Pancreas (tissue), 10 donors: ENCODE measurements at places on chromosomes 7 and 10. TPM values are rescaled to one million over a fixed set of nuclear protein-coding genes. Genes with fewer than 3 reads are reported as not detected.

Gene MMP21
- polyA plus RNA-seq = 0.19 TPM

Gene HOXA10
- polyA plus RNA-seq = not detected

Gene TSPAN33
- polyA plus RNA-seq = 11.2 TPM

Gene IL2RA
- polyA plus RNA-seq = 0.11 TPM

Gene CPA2
- 4,591 TPM for polyA plus RNA-seq

Gene GIMAP1
- polyA plus RNA-seq = 2.0 TPM

Gene LRRC4
- 2.4 TPM for polyA plus RNA-seq

Gene COL28A1
- 14.4 TPM for polyA plus RNA-seq

Gene CUZD1
- 2,023 TPM for polyA plus RNA-seq

Gene ASNS
- polyA plus RNA-seq = 27.5 TPM

GRCh38 chr7:25314731-25315267 lies 86.5 kb upstream of the NPVF start:
- DNase-seq = no peak

DNA sequence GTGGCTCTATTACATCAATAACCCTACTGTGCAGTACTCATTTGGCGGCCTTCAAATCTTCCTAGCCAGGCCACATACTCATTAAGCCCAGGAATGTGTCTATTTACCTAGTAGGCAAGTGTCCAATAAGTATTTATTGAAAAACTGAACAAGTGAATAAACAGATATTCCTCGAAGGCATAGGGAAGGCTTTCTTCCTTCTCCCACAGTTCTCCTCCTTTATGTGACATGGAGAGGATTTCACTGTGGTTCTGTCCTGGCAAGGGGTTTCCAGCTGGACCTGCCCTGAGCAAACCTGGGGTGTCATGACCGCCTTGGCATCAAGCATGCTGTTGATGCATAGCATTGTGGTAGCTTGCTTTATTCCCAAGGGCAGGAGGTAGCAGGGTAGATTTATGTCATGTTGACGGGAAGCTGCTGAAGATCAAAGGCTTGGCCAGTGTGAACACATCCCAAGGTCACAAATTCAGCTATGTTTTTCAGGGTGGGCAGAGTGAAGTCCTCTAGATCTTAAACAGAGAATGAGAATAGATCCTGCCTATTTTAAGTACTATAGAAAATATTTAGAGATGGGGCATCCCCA lies 195.1 kb downstream of the INHBA start:
- DNase-seq = no peak

DNA sequence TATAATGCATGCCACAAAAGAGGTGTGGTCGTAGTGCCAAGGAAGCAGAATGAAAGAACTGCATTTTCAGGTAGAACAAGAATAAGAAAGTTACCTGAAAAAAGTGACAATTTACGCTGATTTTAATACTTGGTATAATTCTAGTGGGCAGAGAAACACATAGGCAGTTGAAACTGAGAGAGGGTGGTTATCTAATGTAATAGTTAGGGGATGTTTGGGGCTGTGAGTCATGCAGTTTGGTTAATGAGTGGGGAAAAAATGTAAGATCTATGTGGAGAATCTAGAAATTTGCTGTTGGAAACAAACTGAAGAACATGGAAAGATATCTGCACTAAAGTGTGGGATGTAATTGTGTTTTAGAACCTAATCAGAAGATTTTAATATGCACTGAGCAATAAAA lies 33.7 kb downstream of the ZNF37A start:
- no peak for DNase-seq

DNA sequence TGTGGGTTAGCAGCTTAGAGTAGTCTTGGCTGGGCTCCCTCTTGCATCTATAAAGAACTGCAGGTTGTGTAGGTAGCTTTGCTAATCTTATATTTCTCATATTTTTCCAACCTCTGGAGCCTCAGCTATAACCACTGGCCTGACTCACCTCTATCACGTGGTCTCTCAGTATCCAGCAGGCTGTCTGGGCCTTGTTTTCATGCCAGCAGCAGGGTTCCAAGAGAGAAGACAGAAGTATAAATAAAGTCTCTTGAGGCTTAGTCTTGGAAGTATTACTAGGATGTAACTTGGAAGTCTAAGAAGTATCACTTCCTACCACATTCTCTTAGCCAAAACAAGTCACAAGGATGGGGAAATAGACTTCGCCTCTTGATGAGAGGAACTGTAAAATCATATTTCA lies 73.3 kb downstream of the WIPF3 start:
- no peak for DNase-seq

DNA sequence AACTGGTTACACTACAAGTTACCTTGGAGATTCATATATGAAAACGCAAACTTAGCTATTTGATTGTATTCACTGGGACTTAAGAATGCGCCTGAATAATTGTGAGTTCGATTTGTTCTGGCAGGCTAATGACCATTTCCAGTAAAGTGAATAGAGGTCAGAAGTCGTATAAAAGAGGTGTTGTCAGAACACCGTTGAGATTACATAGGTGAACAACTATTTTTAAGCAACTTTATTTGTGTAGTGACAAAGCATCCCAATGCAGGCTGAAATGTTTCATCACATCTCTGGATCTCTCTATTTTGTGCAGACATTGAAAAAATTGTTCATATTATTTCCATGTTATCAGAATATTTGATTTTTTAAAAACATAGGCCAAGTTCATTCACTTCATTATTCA lies 9.3 kb downstream of the STEAP1 start:
- DNase-seq = no peak

- DNase-seq = no peak
These were observed 117.2 kb upstream of the KLF6 start for GRCh38 chr10:3902054-3902808.

- DNase-seq = no peak
These were observed 2.9 kb downstream of the PKD2L1 start for GRCh38 chr10:100327007-100327717.

- DNase-seq = no peak
These were observed 1094.1 kb downstream of the DNAJB9 start for GRCh38 chr7:109663806-109664205.

- DNase-seq = no peak
These were observed 83.7 kb upstream of the EFCAB10 start for GRCh38 chr7:105664816-105665525.

DNA sequence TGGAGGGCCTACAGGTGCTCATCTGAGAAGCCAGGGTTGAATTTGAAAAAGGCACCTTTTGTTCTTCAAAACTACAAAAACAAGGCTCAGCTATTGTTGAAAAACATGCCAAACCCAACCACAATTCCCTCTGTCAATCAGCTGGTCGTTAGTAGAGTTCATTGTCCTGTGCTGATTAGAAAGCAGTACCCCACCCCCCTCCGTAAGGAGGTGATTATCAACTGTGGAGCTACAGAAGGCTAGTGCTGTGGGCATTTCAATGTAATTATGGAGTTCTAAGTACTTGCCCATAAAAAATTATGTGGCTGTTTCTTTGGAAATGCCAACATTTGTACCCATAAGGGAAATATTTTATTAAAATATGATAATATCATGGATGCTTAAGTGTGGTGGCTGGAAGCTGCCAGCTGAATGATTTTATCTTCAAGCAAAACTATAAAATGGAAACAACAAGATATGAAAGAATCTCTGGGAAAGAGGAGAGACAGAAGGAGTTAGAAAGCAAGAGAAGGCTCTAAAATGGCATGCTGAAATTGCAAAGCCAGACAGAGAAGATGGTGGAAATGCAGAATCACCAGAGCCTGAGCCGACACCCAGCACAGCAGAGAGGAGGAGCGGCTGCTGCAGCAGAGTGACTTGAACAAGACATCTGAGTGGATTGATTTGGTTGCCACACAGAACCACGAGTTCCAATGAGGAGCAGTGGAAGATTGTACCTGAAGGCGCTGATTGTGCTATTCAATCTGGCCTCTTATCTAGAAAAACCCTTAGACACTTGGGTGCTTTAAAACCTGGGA lies 179.5 kb upstream of the LRGUK start:
- DNase-seq = no peak

DNA sequence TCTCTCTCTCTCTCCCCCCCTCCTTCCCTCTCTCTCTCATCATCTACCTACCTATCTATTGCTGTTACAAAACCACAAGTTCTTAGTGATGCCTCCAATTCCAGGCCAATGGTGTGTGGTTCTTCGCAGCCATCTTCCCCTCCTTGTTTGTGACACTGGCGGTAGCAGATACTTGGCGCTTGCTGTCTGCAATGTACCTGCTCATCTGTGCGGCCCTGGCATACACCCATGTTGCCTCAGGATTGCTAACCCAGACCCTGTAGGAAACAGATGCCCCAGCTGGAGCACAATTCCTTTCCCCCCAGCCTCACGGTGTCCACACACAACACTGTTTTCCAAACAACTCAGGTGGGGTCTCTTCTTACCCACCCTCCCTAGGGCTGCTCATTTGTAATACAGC lies 13.6 kb upstream of the DPYSL4 start:
- no peak for DNase-seq

- DNase-seq = no peak
These were observed 44.3 kb downstream of the INSYN2A start for GRCh38 chr10:127151981-127152699.

- DNase-seq = no peak
These were observed 261.5 kb upstream of the SORCS1 start for GRCh38 chr10:107425931-107426553.

GRCh38 chr7:17054836-17055235 lies 173.1 kb upstream of the AGR3 start:
- no peak for DNase-seq

DNA sequence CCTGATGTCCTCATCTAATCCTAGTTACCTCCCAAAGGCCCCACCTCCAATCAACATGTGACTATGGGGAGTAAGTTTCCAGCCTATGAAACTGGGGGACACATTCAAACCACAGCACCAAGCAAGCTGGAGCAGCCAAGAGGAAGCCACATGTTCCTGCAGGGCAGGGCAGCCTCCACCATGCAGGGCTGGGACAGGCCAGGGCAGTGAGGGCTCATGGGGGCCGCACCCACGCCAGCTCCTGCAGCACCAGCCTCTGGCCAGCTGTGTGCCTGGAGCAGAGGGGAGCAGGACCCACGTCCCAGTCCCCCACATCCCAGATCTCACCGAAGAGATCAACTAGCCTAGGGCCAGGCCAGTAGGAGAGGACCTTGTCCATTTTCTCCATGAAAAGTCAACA lies 85.9 kb upstream of the INSIG1 start:
- DNase-seq = no peak

DNA sequence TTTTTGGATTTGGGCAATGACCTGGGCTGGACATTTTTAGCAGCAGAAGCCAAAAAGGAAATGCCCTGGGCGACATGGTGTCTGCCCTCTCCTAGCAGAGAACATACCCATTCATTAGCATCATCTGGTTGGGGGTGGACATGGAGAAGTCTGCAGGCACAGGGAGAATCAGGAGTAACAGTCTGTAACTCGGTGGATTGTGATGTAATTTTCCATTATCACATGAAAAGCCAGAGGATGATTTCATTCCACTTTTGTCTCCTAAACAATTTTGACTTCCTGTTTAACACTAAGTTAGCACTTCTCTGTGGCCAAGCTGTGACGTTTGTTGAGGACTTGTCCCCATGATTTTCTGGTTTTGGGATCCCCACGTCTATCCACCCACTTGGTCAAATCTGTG lies 153.8 kb upstream of the HABP2 start:
- DNase-seq = no peak

DNA sequence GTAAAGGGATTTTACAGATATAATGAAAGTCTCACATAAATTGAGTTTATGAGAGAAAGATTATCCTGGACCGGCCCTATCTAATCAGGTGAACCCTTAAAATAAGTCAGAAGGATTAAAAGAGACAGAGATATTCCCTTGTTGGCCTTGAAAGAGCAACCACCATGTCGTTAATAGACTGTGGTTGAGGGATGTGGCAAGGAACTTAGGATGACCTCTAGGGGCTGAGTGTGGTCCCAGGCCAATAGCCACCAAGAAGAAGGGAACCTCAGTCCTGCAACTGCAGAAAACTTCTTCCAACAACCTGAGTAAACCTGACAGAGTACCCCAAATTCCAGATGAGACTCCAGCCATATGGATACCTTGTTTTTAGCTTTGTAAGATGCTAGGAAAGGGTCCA lies 121.5 kb downstream of the POLR1F start:
- DNase-seq = no peak

DNA sequence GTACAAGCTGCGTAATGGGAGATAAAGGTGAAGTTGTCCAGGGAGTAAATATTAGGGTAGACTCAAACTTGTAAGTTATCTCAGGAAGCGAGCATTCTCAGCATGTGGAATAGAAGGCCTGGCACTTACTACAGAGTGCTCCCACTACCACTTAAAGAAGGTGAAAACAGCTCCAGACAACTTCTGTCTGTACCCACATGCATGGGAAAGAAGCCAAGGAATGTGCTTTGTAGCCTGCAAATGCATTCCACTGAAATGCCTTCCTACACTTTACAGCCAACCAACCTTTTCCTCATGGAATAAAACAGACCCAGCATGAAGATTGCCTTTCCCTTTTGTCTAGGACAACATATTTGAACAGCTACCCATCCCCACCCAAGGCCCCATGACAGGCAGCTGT lies 45.4 kb upstream of the NPSR1 start:
- DNase-seq = no peak

- no peak for DNase-seq
These were observed 21.8 kb upstream of the MMP21 start for GRCh38 chr10:125797424-125797823.

DNA sequence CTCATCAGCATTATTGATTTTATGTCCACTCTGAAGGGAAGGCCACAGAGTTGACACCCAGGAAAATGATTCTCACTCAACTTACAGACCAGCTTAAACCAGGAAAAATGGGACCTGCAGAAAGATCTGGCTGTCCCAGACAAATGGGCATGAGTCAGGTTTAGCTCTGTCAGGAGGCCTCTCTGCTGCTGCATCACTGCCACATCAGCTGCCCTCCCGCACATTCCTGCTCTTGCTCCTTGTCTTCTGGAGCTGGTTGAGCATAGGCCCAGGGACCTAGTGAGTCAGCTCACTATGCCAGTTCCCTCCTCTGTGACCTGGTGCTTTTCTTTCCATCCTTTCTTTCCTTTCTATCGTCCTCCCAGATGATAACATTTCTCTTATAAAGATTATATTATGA lies 18.8 kb upstream of the SMNDC1 start:
- DNase-seq = no peak

- DNase-seq = no peak
These were observed 57.0 kb downstream of the CALD1 start for GRCh38 chr7:134836447-134836846.

GRCh38 chr7:20348125-20348807 lies 17.6 kb downstream of the ITGB8 start:
- no peak for DNase-seq

DNA sequence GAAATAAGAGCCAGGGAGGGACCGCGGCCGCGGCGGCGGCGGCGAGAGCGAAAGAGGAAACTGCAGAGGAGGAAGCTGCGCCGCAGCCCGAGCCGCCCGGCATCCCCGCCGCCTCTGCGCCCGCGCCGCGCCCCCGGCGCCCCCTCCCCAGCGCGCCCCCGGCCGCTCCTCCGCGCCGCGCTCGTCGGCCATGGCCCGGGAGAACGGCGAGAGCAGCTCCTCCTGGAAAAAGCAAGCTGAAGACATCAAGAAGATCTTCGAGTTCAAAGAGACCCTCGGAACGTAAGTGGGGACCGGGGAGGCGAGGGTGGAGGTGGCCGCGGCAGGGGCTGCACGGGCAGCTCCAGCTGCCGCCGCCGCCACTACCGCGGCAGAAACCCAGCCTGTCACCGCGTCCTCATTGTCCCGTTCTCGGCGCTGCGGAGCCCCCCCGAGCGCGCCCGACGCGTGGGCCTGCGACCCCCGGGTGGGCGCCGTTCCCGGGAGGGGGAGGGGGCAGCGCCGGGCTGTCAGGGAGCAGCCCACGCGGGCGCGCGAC lies 351 bp downstream of the CAMK1D start:
- no peak for DNase-seq

GRCh38 chr7:137287651-137288258 lies 55.8 kb downstream of the PTN start:
- no peak for DNase-seq
